ENCODE measurements at places on chromosomes 3 and 15. TPM values are rescaled to one million over a fixed set of nuclear protein-coding genes. Genes with fewer than 3 reads are reported as not detected.

ACTC1 gene
- not detected for total RNA-seq

GRCh38 chr3:193794002-193794881 is 201.2 kb downstream of the OPA1 start:
- no peak for DNase-seq

RETNLB gene
- not detected for total RNA-seq

GRCh38 chr3:132625613-132626012 is 28.5 kb downstream of the ACKR4 start:
- DNase-seq: peak; percentile 43

TM4SF1 gene
- total RNA-seq: 210 TPM

DNA sequence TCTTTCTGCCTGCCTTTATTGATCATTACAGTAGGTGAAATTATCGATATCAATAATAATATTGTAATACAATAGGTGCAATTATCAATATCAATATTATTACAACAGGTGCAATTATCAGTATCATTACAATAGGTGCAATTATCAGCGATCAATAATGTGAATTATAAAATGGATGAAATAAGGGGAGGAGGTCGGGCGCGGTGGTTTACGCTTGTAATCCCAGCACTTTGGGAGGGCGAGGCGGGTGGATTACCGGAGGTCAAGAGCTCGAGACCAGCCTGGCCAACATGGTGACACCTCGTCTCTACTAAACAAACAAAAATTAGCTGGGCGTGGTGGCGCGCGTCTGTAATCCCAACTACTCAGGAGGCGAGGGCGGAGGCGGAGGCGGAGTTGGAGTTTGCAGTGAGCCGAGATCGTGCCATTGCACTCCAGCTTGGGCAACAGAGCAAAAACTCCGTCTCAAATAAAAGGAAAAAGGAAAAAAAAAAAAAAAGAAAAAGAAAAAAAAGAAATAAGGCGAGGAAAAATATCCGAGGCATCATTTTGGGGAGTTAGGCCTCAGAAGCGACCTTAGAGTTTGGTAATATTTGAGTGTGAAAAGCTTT is 611 bp upstream of the BNIP2 start:
- DNase-seq: no peak
